ENCODE measurements at places on chromosomes 6 and 20.

GRCh38 chr6:96542702-96543101 lies 20.2 kb upstream of the FHL5 start:
- peak; percentile 3 for DNase-seq

GRCh38 chr6:47357827-47358226 lies 48.1 kb upstream of the TNFRSF21 start:
- no peak for DNase-seq

- no peak for DNase-seq
These were observed 90.1 kb upstream of the AFDN start for GRCh38 chr6:167736486-167737204.

GRCh38 chr6:109237986-109238329 lies 142.7 kb downstream of the CEP57L1 start:
- no peak for DNase-seq

DNA sequence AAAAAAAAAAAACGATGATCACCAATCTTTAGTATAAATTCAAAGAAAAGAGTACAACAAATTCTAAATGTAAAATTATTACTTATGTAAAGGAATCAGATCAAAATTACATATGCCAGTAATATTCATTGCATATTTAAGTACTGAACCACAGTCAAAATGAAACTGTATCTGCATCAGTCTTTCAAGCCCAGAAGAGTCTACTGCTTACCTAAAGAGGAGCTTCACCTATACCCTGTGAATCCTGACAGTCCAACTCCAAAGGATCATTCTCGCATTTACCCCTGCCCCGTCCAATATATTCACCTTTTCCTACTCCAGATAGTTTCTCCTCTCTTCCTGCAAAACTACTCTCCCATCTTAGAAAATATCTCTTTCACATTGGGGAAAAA lies 9.2 kb downstream of the ATG5 start:
- DNase-seq, result no peak

GRCh38 chr6:117237561-117237960 lies 27.8 kb upstream of the VGLL2 start:
- DNase-seq, result no peak

DNA sequence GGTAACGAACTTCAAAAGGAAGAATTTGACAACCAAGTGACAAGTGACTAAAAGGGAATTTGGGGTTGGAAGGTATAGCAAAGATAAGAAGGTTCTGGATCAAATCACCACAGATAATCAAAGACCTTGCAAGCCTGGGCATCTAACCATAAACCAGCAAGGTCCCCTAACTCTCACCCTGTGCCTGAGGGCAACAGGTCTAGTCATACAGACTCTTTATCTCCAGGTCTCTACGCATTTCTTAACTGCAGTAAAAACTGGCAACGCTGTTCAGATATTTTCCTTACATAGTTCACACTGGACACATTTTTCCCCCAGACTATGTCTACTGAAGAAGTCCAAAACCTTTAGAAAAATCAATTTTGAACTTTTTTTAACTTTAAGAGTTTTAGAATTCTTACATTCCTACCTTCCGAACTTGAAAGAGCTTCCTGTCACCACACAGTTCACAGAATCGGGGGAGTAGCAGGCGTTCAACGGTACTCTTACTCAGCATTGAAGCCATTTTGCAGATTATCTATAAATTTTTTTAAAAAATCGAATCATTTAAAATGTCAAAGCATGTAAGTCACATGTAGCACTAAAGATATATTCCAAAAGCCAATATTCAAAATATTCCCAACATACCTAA lies 23.0 kb upstream of the ANKRD60 start:
- no peak for DNase-seq

DNA sequence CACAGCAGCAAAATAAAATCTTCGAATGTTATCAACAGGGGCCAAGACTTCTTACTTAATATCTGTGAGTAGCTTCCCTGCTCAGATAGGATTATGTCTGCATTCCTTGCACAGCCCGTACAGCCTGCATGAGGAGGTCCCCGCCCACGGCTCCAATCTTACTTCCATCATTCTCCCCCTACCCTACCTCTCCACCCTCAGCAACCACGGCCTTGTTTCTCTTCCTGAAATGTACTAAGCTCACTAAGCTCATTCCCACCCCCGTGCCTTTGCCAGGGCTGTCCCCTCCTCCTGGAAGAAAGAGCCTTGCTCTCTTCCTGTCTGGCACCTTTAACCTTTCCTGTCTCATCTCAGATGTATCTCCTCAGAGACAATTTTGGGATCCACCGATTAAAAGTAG lies 120.4 kb downstream of the BCAS1 start:
- DNase-seq, result no peak

- no peak for DNase-seq
These were observed 158.3 kb downstream of the ZFP64 start for GRCh38 chr20:52033313-52033712.

- no peak for DNase-seq
These were observed 464.7 kb upstream of the SLC35B3 start for GRCh38 chr6:8900056-8900455.

GRCh38 chr20:31615416-31615815 lies 10.3 kb downstream of the ID1 start:
- DNase-seq, result no peak

- DNase-seq, result no peak
These were observed 18.7 kb downstream of the CCDC170 start for GRCh38 chr6:151512481-151512880.

GRCh38 chr20:19778404-19778803 lies 20.3 kb downstream of the RIN2 start:
- DNase-seq, result no peak

GRCh38 chr6:83459663-83460062 lies 28.8 kb upstream of the ME1 start:
- DNase-seq, result no peak

DNA sequence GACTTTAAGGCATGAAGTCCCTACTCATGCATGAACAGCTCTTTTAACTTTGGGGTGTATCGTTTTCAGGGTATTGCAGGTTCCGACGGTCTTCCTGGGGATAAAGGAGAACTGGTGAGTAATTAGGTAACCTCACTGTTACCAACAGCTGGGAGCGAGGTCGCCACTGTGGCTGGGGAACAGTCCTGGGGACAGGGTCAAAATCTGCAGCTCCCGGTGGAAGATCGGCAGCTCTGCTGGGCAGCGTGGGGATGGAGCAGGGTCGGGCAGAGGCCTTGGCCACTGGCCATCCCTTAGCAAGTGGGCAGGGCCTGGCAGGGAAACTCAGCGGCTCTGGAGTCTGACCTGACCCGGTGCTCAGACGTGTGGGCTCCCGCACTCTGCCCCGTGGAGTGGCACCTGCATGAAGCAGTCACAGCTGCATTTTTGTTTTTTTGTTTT lies 16.1 kb downstream of the COL9A3 start:
- no peak for DNase-seq

DNA sequence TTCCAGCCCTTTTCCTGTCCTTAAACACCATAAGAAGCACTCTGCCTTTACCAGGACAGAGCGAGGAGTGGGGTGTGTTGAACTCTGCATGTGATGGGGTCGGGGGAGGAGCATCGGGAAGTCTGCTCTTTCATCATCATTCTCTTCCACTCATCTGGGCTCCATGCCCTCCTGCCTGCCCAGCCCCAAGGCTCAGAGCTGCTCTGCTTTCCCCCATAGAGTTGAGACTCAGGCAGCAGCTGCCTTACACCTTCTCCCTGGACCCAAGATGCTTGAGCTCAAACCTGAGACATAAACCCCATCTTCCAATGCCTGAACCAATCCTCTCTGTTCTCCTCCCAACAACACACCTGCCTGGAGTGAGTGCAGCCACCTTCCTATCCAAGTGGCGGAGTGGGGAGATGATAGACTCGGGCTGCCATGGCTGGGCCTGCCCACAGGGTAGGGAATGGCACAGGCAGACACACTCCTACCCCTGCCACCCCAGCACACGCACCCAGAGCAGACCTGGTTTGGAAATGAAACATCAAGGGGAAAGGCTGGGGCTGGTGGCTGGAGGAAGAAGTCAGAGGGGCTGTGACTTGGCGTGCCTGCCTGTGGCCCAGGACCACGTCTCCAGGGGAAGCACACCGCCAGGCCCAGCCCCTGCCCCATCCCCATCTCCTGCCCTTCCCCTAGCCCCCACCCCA lies 28.4 kb downstream of the TFEB start:
- DNase-seq, result no peak

DNA sequence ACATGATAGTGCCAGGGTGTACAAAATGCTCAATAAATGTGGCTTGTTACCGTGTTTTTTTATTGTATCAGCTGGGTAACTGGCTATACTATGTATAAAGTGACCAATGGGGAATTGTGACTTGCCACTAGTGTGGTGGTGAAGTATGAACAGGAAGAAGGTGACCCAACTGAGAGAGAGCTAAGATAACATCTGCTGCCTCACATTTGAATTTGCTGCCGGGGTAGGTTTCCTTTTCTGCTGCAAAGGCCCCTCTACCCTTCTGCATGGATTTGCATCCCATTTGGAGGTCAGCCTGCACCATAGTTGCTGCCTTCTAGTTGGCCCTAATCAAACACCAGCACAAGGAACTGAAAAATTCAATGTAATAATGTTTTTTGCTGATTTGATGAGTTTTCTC lies 24.1 kb downstream of the IL17A start:
- DNase-seq, result no peak

GRCh38 chr6:112144145-112144926 lies 56.9 kb downstream of the FAM229B start:
- no peak for DNase-seq

DNA sequence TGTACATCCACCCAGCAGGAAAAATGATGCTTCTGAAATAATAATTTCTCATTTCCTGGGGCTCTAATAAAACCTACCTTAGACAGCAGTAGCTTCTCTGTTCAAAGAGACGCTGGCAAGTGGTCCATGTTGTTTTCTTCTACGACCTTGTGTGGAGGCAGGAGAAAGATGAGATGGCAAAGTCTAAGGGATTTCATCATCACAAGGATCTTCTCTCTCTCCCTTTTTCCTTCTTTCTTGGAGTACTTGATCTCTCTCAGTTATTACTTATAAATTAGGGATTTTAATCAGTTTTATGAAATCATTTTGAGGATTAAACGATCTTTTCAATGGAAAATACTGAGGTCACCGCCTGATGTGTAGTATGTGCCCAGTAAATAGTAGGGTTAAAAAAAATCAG lies 147.5 kb downstream of the BMP7 start:
- DNase-seq, result no peak

DNA sequence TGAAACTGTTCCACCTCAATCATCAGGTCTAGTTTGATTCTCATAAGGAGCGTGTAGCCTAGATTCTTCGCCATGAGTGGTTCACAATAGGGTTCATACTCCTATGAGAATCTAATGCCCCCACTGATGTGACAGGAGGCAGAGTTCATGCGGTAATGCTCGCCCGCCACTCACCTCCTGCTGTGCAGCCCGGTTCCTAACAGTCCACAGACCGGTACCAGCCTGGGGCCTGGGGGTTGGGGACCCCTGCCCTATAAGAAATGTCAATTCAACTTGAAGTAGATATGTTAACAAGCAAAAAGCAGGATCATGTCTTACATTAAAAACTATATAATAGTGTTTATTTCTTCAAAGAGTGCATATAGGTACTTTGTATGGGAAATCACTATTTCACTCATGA lies 216.5 kb downstream of the COL19A1 start:
- DNase-seq, result no peak

DNA sequence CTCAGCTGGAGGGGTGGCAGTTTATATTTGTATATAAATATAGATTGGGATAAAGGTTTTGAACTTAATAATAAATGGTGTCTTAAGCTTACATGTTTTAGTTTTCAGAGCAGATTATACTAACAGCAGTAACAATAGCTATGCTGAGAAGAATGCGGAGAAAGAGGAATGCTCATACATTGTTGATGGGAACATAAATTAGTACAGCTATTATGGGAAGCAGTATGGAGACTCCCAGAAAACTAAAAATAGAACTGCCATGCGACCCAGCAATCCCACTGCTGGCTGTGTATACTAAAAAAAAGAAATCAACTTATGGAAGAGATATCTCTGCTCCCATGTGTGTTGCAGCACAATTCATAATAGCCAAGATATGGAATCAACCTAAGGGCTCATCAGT lies 127.9 kb downstream of the BCKDHB start:
- DNase-seq, result no peak

GRCh38 chr6:31775184-31775583 lies 1.9 kb downstream of the VWA7 start:
- DNase-seq, result no peak

DNA sequence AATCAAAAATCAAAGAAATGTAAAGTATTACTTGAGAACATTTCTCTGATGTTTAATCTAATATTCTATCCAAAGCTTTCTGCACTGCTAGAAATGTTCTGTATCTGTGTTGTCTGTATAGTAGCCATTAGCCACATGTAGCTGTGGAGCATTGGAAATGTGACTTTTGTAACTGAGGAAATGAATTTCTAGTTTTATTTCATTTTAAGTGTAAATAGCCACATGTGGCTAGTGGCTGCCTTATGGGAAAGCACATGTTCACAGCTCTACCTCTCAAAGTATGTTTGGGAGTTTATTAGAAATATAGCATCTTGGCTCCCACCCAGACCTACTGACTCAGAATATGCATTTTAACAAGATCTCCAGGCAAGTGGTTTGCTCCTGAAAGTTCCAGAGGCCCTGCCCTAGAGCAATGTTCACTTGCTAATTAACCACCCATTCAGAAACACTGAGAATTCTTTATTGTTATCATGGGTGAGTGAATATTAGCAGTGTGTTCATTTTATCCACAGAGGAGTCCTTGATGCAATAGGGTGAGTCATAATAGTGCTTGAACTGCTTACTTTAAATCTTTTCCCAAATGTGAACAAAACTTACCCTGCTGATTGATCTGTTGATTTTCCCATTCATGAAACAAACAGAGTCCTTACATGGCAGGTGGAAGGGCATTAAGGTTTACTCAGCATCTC lies 282.7 kb downstream of the PLCB1 start:
- no peak for DNase-seq

GRCh38 chr6:72040111-72040510 lies 153.8 kb downstream of the RIMS1 start:
- DNase-seq, result no peak

DNA sequence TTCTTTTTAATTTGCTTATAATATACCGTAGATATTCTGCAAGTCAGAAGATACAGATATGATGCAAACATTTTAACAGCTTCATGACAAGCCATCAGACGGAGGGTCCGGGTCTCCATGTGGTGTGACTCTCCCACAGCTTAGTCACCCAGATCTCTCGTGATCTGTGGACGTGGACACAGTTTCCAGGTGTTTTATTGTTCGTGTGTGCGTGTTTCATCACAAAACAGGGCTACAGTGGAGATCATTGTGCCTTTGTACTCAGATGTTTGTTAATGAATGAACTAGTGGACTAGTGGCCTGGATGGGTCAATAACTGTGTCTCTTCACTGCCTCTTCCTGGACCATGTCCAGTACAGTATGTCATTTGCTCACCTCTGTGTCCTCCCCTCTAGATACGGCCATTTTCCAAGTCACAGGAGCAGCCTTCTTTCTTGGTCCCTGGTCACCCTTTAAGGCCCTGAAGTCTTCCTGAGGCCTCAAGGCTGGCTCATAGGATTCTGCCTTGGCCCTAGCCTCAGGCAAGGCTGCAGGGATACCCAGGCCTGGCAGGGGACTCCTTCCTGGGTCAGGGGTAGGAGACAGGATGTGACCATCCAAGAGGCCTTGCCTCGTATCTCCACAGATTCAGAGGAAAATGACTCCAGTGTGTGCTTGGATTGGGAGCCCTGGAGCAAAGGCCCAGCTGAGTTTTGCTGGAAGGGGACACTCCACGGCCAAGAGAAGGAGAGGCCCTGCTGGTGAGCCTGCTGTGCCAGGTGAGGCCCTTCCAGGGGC lies 4.6 kb downstream of the ADIG start:
- no peak for DNase-seq

All from NCI-H2227 treated with DMSO at 0.1 percent for 48 hours (cell line).